ENCODE measurements at places on chromosomes 11 and 22. TPM values are rescaled to one million over a fixed set of nuclear protein-coding genes. Genes with fewer than 3 reads are reported as not detected.

TNNT3 gene
- 44.9 TPM for polyA plus RNA-seq

DNA sequence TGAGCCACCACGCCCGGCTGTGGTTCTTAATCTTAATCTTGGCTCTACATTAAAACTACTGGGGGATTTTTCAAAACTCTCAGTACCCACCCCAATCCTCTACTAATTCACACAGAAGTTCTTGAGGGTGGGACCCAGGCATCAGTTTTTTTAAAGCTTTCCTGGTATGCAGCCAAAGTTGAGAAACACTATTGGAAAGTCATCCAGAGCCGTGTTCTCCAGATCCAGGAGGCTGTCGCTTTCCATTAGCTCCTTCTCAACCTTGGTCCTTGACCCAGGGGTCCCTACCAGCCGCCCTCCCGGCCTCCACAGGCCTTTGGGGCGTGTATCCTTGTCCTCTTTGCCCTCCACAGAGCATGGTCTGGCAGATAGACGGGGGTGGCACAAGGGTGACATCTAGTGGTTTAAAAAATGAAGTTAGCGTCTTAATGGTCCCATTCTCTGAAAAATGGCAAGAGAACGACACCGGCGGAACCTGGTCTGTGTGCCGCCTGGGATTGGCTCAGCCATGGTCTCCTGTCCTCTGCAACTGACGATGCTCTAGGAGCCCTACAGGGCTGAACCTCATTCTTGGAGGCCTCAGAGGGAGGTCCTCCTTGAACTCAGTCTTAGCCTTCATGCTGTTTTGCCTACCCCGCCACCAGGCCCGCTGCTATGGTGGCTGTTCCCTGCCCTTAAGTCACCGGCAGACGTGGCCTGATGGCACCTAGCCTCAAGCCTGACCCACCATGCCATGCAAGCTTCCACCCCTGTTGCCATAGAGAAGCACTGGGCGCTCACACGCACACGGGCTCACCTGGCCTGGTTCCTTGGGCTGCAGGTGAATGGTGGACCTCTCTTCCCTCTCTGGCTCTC, 152.0 kb upstream of the SYN3 start:
- H3K36me3 ChIP-seq = no peaks in the 10 kb centered on the region
- no peaks in the 10 kb centered on the region for H3K4me1 ChIP-seq
- peak; percentile 30 for DNase-seq
- H3K27ac ChIP-seq = no peak overlapping the region

MIOX gene
- polyA plus RNA-seq = 1.7 TPM

DNA sequence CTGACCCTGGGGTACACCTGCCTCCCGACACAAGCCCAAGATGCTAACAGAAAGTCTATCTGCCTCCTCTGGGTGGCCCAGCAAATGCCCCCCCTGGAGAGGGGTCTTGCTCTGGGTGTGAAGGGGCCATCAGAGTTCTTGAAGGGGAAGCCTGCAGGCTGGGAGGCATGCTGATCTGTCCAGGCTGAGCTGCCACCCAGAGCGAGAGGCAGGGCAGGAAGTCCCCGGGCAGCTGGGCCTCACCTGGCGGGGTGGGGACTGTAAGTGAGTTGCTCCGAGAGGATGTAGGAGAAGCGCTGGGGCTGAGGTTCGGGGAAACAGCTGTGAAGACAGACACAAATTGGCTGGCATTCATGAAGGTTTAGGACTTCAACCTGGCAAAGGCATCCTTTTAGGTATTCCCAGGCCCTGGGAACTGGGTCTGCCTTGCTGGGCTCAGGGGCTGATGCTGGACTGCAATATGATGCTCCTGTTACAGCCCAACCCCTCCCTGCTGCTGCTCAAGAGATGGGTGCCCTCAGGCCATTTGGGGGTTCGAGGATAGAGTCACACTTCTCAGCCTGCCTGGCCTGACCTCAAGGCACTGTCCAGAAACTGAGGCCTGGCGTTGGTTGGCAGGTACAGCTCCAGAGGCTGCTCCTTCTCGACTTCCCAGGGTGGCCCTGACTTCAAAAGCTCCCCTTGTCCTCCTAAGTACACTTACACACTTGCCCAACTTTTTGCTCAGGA, 60.2 kb upstream of the LYVE1 start:
- H3K4me1 ChIP-seq = peaks cover 30% of the 10 kb centered on the region
- H3K36me3 ChIP-seq = no peaks in the 10 kb centered on the region
- no peak overlapping the region for H3K4me3 ChIP-seq

- peaks cover 63% of the 10 kb centered on the region for H3K4me1 ChIP-seq
- DNase-seq = no peak
- H3K27me3 ChIP-seq = no peaks in the 10 kb centered on the region
- peaks cover 90% of the 10 kb centered on the region for H3K36me3 ChIP-seq
- peak overlapping the region; percentile 96 for H3K27ac ChIP-seq
Measured at GRCh38 chr22:31284281-31285155, 7.8 kb downstream of the PIK3IP1 start.
